ENCODE measurements at places on chromosomes 6 and 20.
A peak's percentile ranks its signal among the peaks of the same experiment; 100 is the strongest.

GRCh38 chr20:1926237-1926636, 31.0 kb downstream of the SIRPA start:
- DNase-seq, result no peak

DNA sequence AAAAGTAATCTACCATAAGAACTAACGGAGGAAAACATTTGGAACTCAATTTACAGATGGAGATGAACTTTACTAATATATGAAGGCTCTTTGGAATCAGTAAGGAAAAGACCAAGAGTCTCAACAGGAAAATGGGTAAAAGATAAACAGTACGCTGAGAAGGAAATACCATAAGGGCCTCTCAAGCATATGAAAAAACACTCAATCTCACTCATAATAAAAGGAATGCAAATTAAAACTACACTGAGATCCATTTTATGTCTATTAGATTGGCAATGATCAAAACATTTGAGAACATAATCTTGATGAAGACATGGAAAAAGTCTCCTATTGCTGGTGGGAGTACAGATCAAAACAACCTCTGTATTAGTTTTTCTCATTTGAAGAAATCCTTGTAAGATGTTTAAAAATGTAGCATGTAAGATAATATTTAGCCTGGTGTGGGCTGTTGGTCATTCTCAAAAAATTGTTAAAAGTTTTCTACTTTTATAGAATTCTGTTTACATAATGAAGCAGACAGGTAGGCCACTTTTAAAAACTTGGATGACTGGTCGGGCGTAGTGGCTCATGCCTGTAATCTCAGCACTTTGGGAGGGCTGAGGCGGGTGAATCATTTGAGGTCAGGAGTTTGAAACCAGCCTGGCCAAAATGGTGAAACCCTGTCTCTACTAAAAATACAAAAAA, 14.5 kb downstream of the REV3L start:
- DNase-seq, result no peak

DNA sequence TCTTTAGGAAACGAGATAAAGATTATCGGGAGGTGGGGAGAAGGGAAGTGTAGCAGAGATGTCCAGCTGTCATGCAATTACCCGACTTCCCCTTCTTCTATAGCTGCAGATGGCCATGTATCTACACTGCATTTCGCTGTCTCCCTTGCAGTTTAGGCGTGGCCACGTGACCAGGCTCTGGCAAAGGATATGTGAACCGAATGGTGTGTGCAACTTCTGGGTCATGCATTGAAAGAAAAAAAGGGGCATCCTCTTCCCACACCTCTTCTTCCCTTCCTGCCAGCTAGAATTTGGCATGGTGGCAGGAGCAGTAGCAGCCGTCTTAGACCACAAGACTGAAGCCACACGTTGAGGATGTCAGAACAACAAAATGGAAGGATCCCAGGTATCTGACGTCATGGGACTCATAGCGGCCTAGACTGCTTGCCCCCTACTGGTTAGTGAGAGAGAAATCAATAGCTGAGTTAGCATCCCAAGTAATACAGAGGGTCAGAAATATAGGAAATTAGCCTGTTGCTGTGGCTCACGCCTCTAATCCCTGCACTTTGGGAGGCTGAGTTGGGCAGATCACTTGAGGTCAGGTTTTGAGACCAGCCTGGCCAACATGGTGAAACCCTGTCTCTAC, 32.8 kb downstream of the TCF15 start:
- DNase-seq, result no peak

- no peak for DNase-seq
These were observed 6.8 kb upstream of the ARMC2 start for GRCh38 chr6:108841377-108841855.

DNA sequence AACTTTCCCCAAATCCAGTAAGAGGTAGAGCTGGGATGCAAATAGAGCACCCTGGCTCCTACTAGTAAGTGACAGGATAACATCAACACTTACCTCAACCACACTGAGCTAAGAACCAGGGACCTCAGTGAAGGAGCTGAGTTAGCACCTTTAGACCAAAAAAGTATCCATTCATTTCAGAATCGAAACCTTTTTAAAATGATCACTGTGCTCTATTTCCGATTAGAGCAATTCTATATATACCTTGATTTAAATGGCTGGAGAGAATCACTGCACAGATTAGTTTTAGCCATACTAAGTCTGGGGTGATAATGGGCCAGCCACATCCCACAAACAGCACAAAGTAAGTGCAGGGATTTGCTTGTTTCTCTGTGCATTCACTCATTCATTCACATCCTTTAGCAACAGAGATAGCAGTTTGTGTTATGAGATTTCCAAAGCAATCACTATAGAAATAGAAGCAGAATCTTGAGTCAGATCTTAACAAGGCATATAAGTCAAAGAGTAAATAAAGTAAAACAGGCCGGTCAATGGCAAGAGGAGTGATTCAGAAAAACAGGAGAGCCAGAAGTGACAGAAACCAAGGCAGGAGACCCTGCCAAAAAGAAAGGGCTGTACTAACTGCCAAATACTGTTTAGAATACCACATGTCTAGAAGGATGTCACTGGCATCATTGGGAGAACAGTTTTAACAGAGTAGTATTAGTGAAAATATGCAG, 136.3 kb downstream of the KIF13A start:
- DNase-seq, result no peak

DNA sequence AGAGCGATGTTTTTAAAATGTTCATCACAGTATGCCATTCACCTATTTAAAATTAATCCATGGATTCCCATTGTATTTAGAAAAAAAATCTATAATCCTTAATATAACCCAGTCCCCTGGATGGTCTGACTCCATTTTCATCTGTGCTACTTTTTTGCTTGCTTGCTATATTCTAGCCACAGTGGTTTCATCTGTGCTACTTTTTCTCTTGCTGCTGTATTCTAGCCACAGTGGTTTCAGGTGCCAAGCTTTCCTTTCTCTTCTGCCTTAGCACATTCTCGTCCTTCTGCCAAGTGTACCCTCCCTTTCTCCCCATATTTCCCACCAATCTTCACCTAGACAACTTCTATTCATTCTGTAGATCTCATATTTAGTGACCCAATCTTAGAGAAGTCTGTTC, 33.3 kb upstream of the SOX4 start:
- DNase-seq, result no peak

- DNase-seq, result no peak
These were observed 65.4 kb upstream of the FBXL4 start for GRCh38 chr6:99013145-99013544.

GRCh38 chr6:115935361-115935760, 125.3 kb downstream of the FRK start:
- DNase-seq, result no peak

GRCh38 chr6:153947808-153948447, 91.1 kb upstream of the OPRM1 start:
- DNase-seq, result peak; percentile 46

GRCh38 chr6:27096834-27097511, 150.5 kb upstream of the PRSS16 start:
- DNase-seq, result peak; percentile 6

DNA sequence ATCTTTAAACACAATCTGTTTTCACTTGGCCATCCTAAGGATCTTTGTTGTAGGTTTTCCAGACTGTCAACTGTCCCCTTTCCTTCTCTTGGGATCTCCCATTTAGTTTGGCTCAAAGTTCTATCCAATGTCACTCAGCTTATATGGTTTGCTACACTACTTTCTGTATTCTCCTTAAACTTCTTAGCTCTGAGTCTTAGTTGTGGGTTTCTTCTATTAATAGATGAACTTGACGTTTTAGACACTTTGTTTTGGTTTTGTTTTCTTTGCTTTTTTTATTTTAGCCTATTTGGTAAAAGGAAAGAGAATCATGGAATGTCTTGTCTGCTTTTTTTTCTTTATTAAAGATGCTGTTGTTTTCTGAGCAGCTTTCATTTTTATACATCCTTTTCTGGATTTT, 11.4 kb downstream of the RMND1 start:
- no peak for DNase-seq

- no peak for DNase-seq
These were observed 123.4 kb downstream of the PKHD1 start for GRCh38 chr6:51963980-51964379.

GRCh38 chr20:58807801-58808200, 42.9 kb downstream of the GNAS-AS1 start:
- DNase-seq, result no peak

GRCh38 chr6:141562186-141562811, 570.4 kb upstream of the GJE1 start:
- DNase-seq, result peak; percentile 12

DNA sequence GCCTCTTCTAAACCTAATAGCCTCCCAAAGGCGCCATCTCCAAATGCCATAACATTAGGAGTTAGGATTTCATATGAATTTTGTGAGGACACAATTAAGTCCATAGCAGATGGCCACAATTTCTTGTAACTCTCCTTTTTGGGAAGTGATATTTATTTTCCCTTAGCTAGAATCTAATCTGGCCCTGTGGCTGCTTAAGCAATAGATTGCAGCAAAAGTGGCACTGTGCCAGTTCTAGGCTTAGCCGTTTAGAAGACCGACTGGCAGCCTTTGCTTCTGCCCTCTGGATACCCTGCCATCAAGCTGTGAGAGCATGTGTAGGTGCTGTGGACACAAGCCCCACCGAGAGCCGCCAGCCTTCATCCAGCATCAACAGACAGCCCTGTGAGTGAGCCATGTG, 15.9 kb upstream of the ADGB start:
- no peak for DNase-seq

DNA sequence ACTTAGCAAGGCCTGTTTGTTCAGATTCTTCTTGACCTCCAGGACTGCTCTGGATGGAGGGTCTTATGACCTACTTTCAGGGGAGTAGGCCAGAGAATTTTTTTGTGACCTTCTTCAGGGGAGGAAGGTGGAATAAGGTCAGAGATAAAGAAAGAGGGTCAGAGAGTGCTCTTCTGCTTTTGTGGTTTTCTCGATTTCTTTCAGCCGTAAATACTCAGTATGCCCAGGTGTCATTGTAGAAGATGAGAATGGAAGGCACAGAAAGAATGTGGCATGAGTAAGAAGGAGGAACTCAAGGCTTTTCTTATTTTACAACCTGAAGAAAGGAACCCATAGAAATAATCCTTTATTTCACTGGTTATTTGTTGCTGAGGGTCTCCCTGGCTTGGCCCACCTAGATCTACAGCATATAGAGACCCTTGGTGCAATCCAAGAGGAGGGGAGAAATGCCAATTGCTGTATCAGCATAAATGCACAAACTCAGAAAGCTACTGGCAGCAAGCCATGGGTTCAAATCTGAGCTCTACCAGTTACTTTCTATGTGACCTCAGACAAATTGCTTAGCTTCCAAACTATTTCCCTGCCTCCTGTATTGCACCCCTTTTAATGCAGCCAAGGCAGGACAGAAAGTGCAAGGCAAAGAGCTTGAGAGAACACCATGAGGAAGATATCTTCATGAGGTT, 68.0 kb downstream of the OLIG3 start:
- no peak for DNase-seq

DNA sequence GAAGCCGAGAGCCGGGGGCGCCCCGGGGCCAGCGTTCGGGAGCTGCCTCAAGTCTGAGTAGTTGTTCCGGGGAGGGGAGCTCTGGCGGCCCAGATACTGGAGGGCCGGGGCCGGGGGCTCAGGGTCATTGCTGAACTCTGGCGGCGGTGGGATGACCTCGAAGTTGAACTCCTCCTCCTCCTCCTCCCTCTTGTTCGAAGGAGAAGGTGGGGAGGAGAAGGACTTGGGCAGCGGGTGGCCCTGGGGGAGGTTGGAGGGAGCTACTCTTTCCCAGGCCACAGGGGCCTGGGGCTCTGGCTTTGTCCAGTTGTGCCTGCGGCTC, 37.7 kb downstream of the C6orf132 start:
- DNase-seq, result no peak

GRCh38 chr6:125197795-125198269, 44.3 kb downstream of the TPD52L1 start:
- DNase-seq, result no peak

DNA sequence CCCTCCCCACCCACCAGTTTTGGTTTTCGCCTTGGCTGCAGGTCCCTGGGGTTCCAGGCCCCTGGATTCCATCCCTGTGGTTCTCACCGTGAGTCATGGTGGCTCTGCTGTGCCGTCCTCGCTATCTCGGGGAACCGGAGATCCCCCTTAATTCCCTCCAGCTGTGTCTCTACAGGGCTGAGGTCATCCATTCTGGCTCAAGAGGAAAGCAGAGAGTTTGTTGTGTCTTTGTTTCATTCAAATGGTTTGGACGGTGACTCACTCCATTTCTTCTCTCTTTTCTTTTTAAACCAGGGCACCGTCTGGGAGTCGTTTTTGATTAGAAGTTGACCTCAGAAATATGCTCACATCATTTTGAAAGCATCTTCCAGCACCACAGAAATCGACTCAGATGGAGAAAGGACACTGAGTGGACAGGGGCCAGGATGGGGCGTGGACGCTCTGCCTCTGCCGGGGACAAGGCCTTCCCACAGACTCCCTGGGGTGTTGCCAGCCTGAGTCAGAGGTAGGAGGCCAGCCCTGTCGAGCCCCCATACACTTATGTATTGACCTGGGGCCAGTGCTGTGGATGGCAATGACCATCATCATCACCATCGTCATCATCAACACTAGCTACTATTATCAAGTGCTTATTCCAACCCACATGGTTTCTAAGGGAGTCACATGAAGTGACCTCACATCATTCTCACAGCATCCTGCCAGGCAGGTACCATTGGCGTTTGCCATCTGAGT, 176.2 kb downstream of the NFATC2 start:
- no peak for DNase-seq

DNA sequence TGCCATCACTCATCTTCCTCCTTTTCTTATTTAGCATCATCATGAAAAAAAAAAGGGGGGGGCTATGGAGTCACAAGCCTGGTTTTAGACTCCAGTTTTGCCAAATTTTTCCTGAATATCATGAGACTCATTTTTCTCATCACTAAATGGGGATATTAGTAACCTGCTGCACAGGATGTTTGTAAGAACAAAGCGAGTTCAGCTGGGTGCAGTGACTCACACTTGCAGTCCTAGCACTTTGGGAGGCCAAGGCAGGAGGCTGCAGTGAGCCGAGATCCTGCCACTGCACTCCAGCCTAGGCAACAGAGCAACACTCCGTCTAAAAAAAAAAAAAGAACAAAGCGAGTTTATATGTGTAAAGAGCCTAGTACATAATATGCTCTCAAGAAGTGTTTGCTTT, 82.8 kb downstream of the TFAP2A start:
- no peak for DNase-seq

DNA sequence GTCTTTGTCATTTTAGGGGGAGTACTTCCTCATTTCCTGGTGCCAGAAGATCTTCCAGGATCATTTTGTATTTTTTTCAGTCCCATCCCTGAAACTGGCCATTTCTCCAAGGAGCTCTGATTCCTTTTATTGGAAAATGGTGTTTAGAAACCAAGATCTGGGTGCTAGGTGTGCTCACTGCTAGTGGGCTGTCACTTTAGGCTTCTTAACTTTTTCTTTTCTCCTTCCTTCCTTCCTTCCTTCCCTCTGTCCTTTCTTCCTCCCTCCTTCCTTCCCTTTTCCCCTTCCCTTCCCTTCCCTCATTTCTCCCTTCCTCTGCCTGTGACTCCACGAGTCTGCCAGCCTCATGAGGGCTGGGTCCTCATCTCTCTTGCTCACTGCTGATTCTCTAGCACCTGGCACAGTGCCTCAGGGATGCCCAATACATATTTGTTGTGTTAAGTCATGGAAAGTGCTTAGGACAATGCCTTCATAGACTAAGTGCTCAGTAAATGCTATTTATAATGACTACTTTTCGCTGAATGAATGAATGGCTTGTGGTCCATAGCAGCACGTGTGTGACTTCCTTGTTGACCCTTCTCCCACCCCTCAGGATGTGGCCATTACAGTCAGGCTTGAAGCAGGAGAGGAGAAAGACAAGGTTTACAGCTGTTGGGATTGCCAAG, 36.9 kb downstream of the APCDD1L start:
- DNase-seq, result no peak

Data from neural crest cell (in vitro differentiated cells).